Activated CD8-positive, alpha-beta T cell treated with anti-CD3 and anti-CD28 coated beads for 36 hours (primary cell): ENCODE measurements at places on chromosomes 5 and 9. TPM values are rescaled to one million over a fixed set of nuclear protein-coding genes. Genes with fewer than 3 reads are reported as not detected.

Gene NR6A1
- total RNA-seq: 1.1 TPM

Gene IRX4
- total RNA-seq: not detected

Gene TNFSF8
- 21.7 TPM for total RNA-seq

- no peaks in the 10 kb centered on the region for H3K36me3 ChIP-seq
- DNase-seq: no peak
Measured at GRCh38 chr9:28410411-28410810, 837.1 kb upstream of the C9orf72 start.

DNA sequence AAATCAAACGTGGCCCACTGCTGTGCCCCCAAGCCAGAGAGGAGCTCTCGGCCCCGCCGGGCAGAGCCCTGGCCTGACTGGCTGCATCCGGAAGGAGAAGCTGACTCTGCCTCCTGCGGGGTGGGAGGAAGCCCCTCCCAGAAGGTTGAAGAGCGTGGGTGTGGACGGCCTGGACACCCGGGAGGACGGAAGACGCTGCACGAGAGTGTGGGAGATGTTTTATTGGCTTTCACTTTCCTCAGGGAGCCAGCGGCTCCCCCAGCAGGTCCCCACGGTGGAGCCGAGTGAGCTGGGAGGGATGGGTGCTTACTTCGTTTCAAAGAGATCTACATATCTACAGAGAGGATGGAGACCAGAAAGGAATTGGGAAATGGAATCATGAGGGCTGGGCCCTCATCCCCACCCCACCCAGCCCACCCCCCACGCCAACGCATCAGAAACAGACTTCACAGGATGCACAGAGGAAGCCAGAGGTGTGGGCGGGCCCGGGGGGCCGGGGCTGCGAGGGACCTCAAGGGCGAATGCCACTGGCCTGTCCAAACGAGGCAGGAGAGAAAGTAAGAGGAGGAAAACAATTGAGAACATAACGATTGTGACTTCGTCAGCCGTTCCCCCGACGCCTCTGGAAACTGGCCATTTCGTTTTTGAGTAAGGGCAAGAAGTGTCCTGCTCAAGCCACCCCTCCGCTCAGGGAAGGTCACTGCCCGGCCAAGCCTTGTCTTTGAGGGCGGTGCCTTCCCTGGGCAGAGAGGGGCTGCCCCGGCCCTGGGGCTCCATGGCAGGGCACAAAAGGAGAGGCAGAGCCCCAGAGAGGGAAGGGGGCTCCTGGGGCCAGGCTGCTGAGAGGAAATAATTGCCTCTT, 32.1 kb downstream of the FAM163B start:
- no peak overlapping the region for H3K27ac ChIP-seq
- H3K4me3 ChIP-seq: no peak overlapping the region
- DNase-seq: no peak
- peaks cover 25% of the 10 kb centered on the region for H3K27me3 ChIP-seq

GRCh38 chr5:169814045-169814444, 166.2 kb downstream of the INSYN2B start:
- peaks cover 9% of the 10 kb centered on the region for H3K4me1 ChIP-seq
- no peak overlapping the region for H3K27ac ChIP-seq
- peaks cover 64% of the 10 kb centered on the region for H3K36me3 ChIP-seq
- no peaks in the 10 kb centered on the region for H3K27me3 ChIP-seq

GRCh38 chr9:127349483-127350113, 47.4 kb upstream of the SLC2A8 start:
- DNase-seq: no peak
- peaks cover 19% of the 10 kb centered on the region for H3K27me3 ChIP-seq
- no peaks in the 10 kb centered on the region for H3K4me1 ChIP-seq
- H3K36me3 ChIP-seq: no peaks in the 10 kb centered on the region
- H3K27ac ChIP-seq: no peak overlapping the region

Gene PRR7
- 32.6 TPM for total RNA-seq

GRCh38 chr5:131475541-131475941, 159.5 kb downstream of the RAPGEF6 start:
- H3K27me3 ChIP-seq: no peaks in the 10 kb centered on the region
- no peak overlapping the region for H3K27ac ChIP-seq
- DNase-seq: no peak
- peaks cover 39% of the 10 kb centered on the region for H3K4me1 ChIP-seq
- H3K4me3 ChIP-seq: no peak overlapping the region
- peaks cover 45% of the 10 kb centered on the region for H3K36me3 ChIP-seq

- H3K4me3 ChIP-seq: no peak overlapping the region
- H3K4me1 ChIP-seq: peaks cover 19% of the 10 kb centered on the region
- no peak overlapping the region for H3K27ac ChIP-seq
- peaks cover 7% of the 10 kb centered on the region for H3K27me3 ChIP-seq
- no peaks in the 10 kb centered on the region for H3K36me3 ChIP-seq
- no peak for DNase-seq
Measured at GRCh38 chr5:55896238-55896637, 45.1 kb downstream of the IL31RA start.

GRCh38 chr9:75112789-75113188, 24.5 kb downstream of the OSTF1 start:
- H3K36me3 ChIP-seq: peaks cover 7% of the 10 kb centered on the region
- H3K27ac ChIP-seq: no peak overlapping the region
- no peaks in the 10 kb centered on the region for H3K27me3 ChIP-seq
- H3K4me3 ChIP-seq: no peak overlapping the region

Gene NDUFAF2
- total RNA-seq: 46.6 TPM

Gene GABRB2
- total RNA-seq: not detected

Gene PALM2AKAP2
- not detected for total RNA-seq

GRCh38 chr5:115838885-115839518, 2.4 kb downstream of the ATG12 start:
- H3K36me3 ChIP-seq: peaks cover 48% of the 10 kb centered on the region
- peak overlapping the region; percentile 95 for H3K4me3 ChIP-seq
- peaks cover 43% of the 10 kb centered on the region for H3K4me1 ChIP-seq
- peak; percentile 41 for DNase-seq
- H3K27ac ChIP-seq: peak overlapping the region; percentile 79

GRCh38 chr9:97563458-97564135, 62.1 kb downstream of the TMOD1 start:
- peaks cover 7% of the 10 kb centered on the region for H3K4me1 ChIP-seq
- H3K27ac ChIP-seq: no peak overlapping the region
- no peaks in the 10 kb centered on the region for H3K36me3 ChIP-seq
- peaks cover 12% of the 10 kb centered on the region for H3K27me3 ChIP-seq
- H3K4me3 ChIP-seq: no peak overlapping the region
- DNase-seq: no peak

Gene RNF183
- 0.27 TPM for total RNA-seq

GRCh38 chr5:176817369-176817840, 7.0 kb downstream of the UNC5A start:
- no peaks in the 10 kb centered on the region for H3K36me3 ChIP-seq
- H3K27ac ChIP-seq: no peak overlapping the region

DNA sequence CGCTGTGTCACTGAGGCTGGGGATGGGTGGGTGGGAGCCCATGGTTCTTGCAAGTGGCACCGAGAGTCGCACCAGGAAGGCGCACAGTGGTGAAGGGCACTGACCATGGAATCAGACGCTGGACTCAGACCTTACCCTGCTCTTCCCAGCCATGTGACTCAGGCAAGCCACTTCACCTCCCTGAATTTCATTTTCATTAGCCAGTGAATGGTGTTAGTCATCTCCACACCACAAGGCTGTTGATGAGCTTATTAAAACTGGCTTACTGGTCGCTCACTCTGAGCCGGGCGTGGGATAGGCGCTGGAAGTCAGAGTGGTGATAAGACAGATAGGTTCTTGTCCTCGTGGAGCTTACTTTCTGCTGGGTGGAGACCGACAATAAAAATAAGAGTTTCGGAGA, 25.1 kb downstream of the FGF18 start:
- no peaks in the 10 kb centered on the region for H3K36me3 ChIP-seq
- H3K27ac ChIP-seq: no peak overlapping the region
- DNase-seq: no peak

GRCh38 chr5:126589536-126590297, 5.3 kb downstream of the ALDH7A1 start:
- no peak overlapping the region for H3K4me3 ChIP-seq
- no peak overlapping the region for H3K27ac ChIP-seq
- H3K27me3 ChIP-seq: peaks cover 8% of the 10 kb centered on the region
- DNase-seq: no peak
- peaks cover 5% of the 10 kb centered on the region for H3K4me1 ChIP-seq
- no peaks in the 10 kb centered on the region for H3K36me3 ChIP-seq

GRCh38 chr5:141919218-141920119, 4.2 kb upstream of the DELE1 start:
- peaks cover 3% of the 10 kb centered on the region for H3K36me3 ChIP-seq
- DNase-seq: no peak
- no peak overlapping the region for H3K4me3 ChIP-seq
- peaks cover 14% of the 10 kb centered on the region for H3K4me1 ChIP-seq
- H3K27ac ChIP-seq: no peak overlapping the region

- no peak for DNase-seq
- no peaks in the 10 kb centered on the region for H3K4me1 ChIP-seq
- H3K27me3 ChIP-seq: no peaks in the 10 kb centered on the region
- no peak overlapping the region for H3K27ac ChIP-seq
Measured at GRCh38 chr5:101935086-101935485, 361.0 kb downstream of the SLCO4C1 start.

DNA sequence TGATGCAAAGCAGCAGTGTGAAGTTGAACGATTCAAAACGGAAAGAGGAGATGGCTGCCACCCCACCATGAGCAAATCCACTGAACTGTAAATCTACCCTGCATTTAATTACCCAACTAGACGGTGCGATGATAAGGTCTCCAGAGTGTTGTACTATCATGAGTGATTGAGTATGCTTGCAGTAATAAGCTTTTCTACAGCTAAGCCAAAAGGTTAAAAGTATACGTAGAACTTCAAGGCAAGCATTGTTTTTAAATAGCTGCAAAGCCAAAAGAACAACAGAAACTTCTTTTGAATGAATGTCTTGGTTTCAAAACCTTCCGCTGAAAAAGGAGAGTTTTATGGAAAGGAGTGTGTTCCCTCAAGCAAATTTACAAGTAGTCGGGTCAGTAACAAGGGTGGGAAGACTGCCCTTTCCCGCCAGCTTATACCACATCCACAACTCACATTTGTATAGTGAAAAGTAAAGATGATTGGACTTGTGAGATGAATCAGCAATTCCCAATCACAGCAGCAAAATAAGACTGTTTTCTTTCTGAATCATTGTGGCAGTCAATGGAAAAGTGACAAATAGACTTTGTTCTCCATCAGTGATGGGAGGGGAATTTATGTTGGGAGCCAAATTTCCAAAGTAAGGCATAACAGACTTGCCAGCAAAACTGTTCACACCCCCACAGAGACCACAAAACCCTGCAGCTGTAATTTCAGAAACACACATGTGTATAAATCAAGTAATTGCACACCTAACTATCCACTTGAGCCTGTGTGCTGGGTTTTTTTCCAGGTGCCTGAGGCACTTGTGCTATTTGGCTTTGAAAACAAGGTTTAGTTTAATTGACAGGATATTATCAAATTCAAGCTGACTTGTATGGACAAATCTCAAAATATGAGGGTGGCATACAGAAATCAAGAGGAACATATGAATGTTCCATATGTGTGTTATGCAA, 407.7 kb upstream of the GRAMD2B start:
- H3K27ac ChIP-seq: no peak overlapping the region
- H3K27me3 ChIP-seq: no peaks in the 10 kb centered on the region
- H3K36me3 ChIP-seq: no peaks in the 10 kb centered on the region
- no peak for DNase-seq
- no peaks in the 10 kb centered on the region for H3K4me1 ChIP-seq

Gene C5orf58
- total RNA-seq: not detected

DNA sequence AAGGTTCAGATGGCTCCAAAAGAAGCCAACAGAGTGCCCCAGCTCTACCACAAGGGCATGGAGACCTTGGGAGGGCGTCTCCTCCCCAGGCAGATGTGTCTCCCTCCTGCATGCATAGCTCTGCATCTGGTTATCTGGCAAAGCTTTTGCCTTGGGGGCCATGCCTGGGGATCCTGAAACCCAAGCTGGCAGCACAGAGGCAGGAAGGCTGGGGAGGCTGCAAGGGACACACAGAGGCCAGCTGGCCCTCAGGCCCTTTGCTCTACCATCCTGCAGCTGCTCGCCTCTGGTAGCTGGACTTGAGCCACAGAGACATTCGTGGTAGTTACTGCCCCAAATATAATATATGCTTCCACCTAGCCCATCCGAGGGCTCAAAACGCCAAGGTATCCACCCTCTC, 3.9 kb downstream of the SEPTIN8 start:
- DNase-seq: no peak
- no peak overlapping the region for H3K27ac ChIP-seq
- peaks cover 3% of the 10 kb centered on the region for H3K27me3 ChIP-seq
- H3K4me3 ChIP-seq: no peak overlapping the region
- peaks cover 4% of the 10 kb centered on the region for H3K4me1 ChIP-seq

DNA sequence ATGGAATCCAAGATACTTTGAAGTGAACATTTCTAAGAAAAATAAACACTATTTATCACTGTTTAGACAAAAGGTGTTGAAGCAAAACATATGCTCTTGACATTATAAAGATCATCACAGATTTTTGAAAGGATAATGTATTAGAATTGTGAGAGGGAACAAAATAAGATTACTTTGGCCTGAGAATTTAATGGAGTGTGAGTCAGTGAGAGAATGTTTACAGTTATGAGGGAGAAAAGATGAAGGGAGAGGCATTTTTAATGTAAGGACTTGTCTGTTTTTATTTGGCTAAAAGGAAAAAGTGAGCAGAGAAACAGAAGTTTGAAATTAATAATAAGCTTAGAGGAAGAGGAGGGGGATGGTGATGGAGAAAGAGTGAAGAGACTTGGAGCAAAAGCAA, 1010.1 kb downstream of the EFNA5 start:
- H3K27ac ChIP-seq: no peak overlapping the region
- H3K4me1 ChIP-seq: no peaks in the 10 kb centered on the region
- H3K36me3 ChIP-seq: no peaks in the 10 kb centered on the region
- DNase-seq: no peak
- no peak overlapping the region for H3K4me3 ChIP-seq
